ENCODE measurements at places on chromosomes 12 and 14. TPM values are rescaled to one million over a fixed set of nuclear protein-coding genes. Genes with fewer than 3 reads are reported as not detected.

- H3K36me3 ChIP-seq, result no peaks in the 10 kb centered on the region
- H3K27ac ChIP-seq, result no peak overlapping the region
- no peak overlapping the region for H3K4me3 ChIP-seq
- no peaks in the 10 kb centered on the region for H3K27me3 ChIP-seq
Observed at GRCh38 chr14:99265571-99265970, 6.4 kb downstream of the BCL11B start.

GRCh38 chr14:24964591-24964990 lies 85.4 kb downstream of the STXBP6 start:
- H3K4me1 ChIP-seq, result no peaks in the 10 kb centered on the region
- no peak overlapping the region for H3K4me3 ChIP-seq
- no peak for DNase-seq
- H3K27ac ChIP-seq, result no peak overlapping the region
- H3K27me3 ChIP-seq, result no peaks in the 10 kb centered on the region

DNA sequence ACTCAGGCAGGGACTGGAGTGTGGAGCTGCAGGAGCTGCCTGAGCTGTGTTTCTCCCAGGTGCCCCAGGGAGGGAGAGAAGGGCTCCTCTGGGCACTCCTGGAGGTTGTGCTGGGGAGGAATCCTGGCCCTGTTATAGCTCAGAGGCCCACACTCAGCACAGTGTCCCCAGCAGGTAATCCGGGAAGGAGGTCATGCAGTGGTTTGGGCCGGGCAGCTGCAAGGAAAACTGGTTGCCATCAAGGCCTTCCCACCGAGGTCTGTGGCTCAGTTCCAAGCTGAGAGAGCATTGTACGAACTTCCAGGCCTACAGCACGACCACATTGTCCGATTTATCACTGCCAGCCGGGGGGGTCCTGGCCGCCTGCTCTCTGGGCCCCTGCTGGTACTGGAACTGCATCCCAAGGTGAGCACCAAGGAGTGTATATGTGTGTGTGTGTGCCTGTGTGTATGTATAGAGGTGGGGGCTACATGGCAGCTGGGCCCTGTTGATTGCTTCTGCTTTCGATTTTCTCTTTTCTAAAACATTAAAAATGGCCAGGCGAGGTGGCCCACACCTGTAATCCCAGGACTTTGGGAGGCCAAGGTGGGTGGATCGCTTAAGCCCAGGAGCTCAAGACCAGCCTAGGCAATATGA lies 2.0 kb downstream of the AMHR2 start:
- H3K4me3 ChIP-seq, result no peak overlapping the region
- H3K36me3 ChIP-seq, result no peaks in the 10 kb centered on the region
- H3K4me1 ChIP-seq, result no peaks in the 10 kb centered on the region
- DNase-seq, result no peak
- H3K27ac ChIP-seq, result no peak overlapping the region
- no peaks in the 10 kb centered on the region for H3K27me3 ChIP-seq

GRCh38 chr12:6167327-6168280 lies 32.6 kb upstream of the CD9 start:
- DNase-seq, result no peak
- H3K27ac ChIP-seq, result no peak overlapping the region
- no peaks in the 10 kb centered on the region for H3K4me1 ChIP-seq
- no peak overlapping the region for H3K4me3 ChIP-seq

DNA sequence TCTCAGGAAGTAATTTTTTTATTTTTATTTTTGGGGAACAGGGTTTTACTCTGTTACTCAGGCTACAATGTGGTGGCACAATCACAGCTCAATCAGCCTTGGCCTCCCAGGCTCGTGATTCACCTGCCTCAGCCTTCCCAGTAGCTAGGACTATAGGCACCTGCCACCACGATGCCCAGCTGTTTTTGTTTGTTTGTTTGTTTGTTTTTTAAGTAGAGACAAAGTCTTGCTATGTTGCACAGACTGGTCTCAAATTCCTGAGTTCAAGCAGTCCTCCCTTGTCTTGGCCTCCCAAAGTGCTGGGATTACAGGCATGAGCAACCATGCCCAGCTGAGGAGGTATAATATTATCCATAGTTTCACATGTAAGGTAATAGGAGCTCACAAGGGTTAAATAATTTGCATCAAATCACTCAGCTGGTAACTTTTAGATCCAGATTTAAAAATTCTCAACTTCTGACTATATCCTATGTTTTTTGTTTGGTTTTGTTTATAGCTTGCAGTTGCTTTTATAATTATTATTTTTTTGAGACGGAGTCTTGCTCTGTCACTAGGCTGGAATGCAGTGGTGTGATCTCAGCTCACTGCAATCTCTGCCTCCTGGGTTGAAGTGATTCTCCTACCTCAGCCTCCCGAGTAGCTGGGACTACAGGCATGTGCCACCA lies 629.3 kb downstream of the DIO2 start:
- H3K27me3 ChIP-seq, result no peaks in the 10 kb centered on the region
- H3K4me1 ChIP-seq, result no peaks in the 10 kb centered on the region
- H3K4me3 ChIP-seq, result no peak overlapping the region
- no peak overlapping the region for H3K27ac ChIP-seq
- DNase-seq, result no peak

DNA sequence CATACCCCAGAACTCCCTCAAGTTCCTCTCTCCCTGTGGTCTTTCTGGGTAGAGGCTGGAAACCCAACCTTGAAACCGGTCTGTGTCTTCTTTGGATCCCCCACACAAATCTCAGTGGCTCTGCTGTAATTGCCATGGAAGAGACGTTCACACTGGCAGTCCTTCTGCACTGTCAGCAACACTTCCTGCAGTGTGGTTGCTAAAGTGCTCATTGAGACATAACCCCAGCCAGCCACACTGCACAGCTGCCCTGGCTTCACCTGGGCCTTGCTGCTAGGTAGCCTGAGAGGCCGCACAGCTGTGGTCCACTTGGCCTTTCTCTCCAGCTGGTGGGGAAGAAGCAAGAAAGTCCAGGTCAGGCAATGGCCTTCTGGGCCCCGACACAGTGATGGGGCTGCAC lies 2.4 kb downstream of the GZMH start:
- no peaks in the 10 kb centered on the region for H3K27me3 ChIP-seq
- no peaks in the 10 kb centered on the region for H3K36me3 ChIP-seq
- no peaks in the 10 kb centered on the region for H3K4me1 ChIP-seq

- H3K36me3 ChIP-seq, result no peaks in the 10 kb centered on the region
- H3K27me3 ChIP-seq, result no peaks in the 10 kb centered on the region
- H3K27ac ChIP-seq, result no peak overlapping the region
Observed at GRCh38 chr12:97639702-97640101, 177.1 kb downstream of the RMST start.

DNA sequence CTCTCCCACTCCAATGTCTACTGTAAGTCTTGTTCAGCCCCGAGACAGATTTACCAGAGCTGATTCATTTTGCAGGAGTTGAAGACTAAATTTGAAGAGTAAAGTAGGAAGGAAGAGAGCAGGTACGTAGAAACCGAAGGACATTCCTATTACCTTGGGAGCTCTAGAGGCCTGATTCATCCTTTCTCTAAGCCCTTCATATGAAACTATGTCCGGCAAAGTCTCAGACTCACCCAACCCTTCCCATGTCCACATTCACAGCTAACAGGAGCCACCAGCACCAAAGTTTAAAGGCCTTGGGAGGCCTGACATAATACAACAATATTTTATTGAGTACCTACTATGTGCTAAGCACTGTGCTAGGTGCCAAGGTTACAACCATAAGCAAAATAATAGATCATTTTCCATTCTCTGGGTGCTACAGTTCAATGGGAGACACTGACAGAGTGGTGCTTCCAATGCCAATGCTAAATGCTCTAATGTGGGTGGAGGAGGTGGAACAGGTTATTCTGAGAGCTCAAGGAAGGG lies 86.6 kb downstream of the PHLDA1 start:
- H3K27me3 ChIP-seq, result no peaks in the 10 kb centered on the region
- peak overlapping the region; percentile 63 for H3K27ac ChIP-seq
- H3K4me3 ChIP-seq, result no peak overlapping the region
- DNase-seq, result no peak

- no peaks in the 10 kb centered on the region for H3K27me3 ChIP-seq
- H3K27ac ChIP-seq, result no peak overlapping the region
- H3K4me1 ChIP-seq, result peaks cover 3% of the 10 kb centered on the region
- DNase-seq, result no peak
- no peak overlapping the region for H3K4me3 ChIP-seq
Observed at GRCh38 chr14:32559048-32559447, 229.9 kb downstream of the AKAP6 start.

- peak; percentile 74 for DNase-seq
- peaks cover 20% of the 10 kb centered on the region for H3K4me1 ChIP-seq
- H3K4me3 ChIP-seq, result peak overlapping the region; percentile 55
Observed at GRCh38 chr14:58638231-58639197, 752 bp downstream of the DACT1 start.

GRCh38 chr14:83827383-83827782 lies 1702.6 kb upstream of the FLRT2 start:
- no peak overlapping the region for H3K27ac ChIP-seq
- no peak overlapping the region for H3K4me3 ChIP-seq
- H3K4me1 ChIP-seq, result no peaks in the 10 kb centered on the region
- no peaks in the 10 kb centered on the region for H3K27me3 ChIP-seq

DNA sequence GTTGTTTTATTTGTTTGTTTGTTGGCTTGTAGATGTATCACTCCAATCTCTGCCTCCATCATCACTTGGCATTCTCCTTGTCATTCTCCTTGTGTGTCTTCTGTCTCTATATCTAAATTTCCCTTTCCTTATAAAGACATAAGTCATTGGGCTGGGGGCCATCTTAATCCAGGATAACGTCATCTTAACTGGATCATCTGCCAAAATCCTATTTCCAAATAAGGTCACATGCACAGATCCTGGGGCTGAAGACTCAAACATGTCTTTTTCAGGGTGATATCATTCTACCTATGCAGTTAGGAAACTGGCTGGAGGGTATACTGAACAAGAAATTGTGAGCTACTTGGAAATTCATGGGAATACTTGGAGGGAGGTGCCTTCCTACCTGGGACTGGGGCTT lies 8.7 kb upstream of the CCDC60 start:
- no peak overlapping the region for H3K4me3 ChIP-seq
- no peaks in the 10 kb centered on the region for H3K36me3 ChIP-seq
- H3K4me1 ChIP-seq, result no peaks in the 10 kb centered on the region
- H3K27ac ChIP-seq, result no peak overlapping the region
- no peak for DNase-seq

Gene PRR4
- polyA plus RNA-seq, result 1.9 TPM

Gene MYO1H
- 0.03 TPM for polyA plus RNA-seq

Gene KRT77
- polyA plus RNA-seq, result 0.02 TPM

Gene ARHGDIB
- polyA plus RNA-seq, result 0.55 TPM
